Left ventricle myocardium superior (tissue), 1 donor: ENCODE measurements at places on chromosomes 4 and X. TPM values are rescaled to one million over a fixed set of nuclear protein-coding genes. Genes with fewer than 3 reads are reported as not detected.

DNA sequence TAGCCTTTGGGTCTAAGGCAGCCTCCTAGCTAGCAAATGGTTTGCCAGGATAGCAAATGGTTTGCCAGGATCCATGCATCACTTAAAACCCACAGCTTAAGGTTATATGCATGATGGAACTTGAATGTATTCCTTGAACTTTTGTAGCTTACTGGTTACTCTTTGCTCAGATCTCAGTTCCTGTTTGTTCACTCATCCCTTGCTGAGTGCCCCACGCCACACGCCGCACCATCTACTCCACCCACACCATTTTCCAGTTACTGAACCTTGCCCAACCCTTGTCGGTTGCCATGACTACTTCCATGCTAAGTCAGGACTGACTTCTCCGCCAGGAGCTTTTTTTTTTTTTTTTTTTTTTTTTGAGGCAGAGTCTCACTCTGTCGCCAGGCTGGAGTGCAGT lies 29.5 kb upstream of the XIAP start:
- DNase-seq: no peak

The ARHGAP4 gene
- total RNA-seq: 10.0 TPM

GRCh38 chr4:47612116-47613023 lies 127.3 kb downstream of the ATP10D start:
- DNase-seq: no peak

- no peak for DNase-seq
These were observed 162.8 kb downstream of the PPP1R2C start for GRCh38 chrX:42615161-42615563.

GRCh38 chrX:115112411-115112810 lies 76.8 kb upstream of the RBMXL3 start:
- DNase-seq: no peak
